ENCODE measurements at places on chromosomes 12 and 14. TPM values are rescaled to one million over a fixed set of nuclear protein-coding genes. Genes with fewer than 3 reads are reported as not detected.

DNA sequence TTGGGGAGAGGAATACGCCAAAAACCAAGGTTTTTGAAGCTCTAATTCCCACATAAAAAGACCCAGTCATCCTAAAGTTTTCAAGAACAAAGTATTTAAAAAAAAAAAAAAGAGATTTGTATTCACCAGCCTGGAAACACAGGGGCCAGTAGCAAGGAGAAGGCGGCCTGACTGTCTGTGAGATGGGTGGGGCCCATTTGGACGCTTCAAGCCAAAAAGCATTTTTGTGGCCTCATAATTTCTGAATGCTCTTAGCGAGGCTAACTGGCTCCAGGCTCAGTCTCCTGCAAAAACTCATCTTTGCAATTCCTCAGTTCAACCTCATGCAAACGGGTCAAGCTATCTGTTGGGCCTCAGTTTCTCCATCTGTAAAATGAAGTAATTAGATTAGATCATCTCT, 514.1 kb downstream of the MED13L start:
- no peak for DNase-seq

GRCh38 chr14:51917193-51917592, 56.8 kb downstream of the GNG2 start:
- DNase-seq, result no peak

DNA sequence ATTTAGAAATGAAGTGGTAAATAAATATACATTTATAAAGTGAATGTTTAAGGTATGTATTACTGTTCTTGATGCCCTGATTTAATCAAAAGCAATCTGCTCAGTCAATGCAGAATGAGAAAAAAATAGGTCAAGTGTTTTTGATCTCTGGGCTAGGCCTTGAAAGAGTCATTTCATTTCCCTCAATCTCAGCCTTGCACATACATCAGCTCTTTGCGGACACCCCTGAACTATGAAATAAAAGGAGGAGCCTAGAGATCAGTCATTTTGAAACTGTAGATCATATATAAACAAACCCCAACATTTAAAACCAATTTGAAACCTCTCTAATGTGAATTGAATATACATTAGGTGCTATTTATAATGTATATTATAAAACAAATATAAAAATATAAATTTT, 42.5 kb downstream of the ATG2B start:
- DNase-seq, result no peak

- no peak for DNase-seq
Measured at GRCh38 chr14:58707949-58708348, 70.2 kb downstream of the DACT1 start.

The SMIM41 gene
- total RNA-seq, result not detected

GRCh38 chr12:5511256-5511643, 79.3 kb downstream of the NTF3 start:
- DNase-seq, result no peak

DNA sequence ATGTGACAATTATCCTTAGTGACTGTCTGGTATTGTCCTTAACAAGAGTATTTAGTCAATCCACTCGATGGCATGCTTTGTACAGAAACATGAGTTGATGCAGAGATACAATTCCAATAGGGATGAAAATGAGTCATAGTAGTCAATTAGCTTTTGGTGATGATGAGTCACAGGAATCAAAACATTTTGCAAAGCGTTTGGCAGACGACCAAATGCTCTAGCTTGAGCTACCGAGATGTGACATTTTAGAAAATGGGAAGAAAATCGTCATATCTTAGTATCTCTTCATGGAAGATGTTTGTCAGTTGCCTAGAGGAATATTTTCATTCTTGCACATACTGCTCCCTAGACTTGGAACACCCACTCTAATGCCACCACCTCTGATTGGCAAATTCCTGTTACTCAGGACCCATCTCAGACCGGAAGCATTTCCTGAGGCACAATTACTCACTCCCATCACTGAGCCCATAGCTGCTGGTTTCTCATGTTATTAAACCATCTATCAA, 95.0 kb downstream of the LMNTD1 start:
- no peak for DNase-seq

DNA sequence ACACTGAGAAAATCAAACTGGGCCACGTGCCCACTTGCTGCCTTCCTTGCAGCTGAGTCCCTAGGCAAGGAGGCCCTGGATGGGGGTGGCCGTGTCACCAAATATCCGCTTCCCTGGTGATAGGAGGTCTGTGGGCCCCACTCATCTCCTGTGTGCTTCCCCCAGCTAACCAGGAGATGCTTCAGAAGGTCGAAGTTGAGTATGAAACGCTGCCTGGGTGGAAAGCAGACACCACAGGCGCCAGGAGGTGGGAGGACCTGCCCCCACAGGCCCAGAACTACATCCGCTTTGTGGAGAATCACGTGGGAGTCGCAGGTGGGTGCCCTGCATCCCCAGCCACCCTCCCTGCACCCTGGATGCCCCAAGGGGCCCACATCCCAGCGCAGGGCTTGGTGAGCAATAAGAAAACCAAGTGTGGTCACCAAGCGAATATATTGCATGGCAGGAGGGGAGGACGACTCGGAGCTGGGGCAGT, 6.8 kb upstream of the SIVA1 start:
- no peak for DNase-seq

The AJUBA gene
- 99.6 TPM for total RNA-seq

Data from neural progenitor cell (in vitro differentiated cells).